ENCODE measurements at places on chromosomes 16 and 17.

GRCh38 chr17:70318051-70318450 is 148.7 kb downstream of the KCNJ2 start:
- DNase-seq: no peak

GRCh38 chr17:76449126-76449525 is 3.8 kb downstream of the UBE2O start:
- no peak for DNase-seq

- peak; percentile 30 for DNase-seq
Observed at GRCh38 chr16:66551348-66551759, 1.0 kb upstream of the CKLF start.

- DNase-seq: no peak
Observed at GRCh38 chr17:73205459-73205961, 12.7 kb downstream of the COG1 start.

GRCh38 chr17:43860077-43860725 is 13.2 kb downstream of the CD300LG start:
- no peak for DNase-seq

DNA sequence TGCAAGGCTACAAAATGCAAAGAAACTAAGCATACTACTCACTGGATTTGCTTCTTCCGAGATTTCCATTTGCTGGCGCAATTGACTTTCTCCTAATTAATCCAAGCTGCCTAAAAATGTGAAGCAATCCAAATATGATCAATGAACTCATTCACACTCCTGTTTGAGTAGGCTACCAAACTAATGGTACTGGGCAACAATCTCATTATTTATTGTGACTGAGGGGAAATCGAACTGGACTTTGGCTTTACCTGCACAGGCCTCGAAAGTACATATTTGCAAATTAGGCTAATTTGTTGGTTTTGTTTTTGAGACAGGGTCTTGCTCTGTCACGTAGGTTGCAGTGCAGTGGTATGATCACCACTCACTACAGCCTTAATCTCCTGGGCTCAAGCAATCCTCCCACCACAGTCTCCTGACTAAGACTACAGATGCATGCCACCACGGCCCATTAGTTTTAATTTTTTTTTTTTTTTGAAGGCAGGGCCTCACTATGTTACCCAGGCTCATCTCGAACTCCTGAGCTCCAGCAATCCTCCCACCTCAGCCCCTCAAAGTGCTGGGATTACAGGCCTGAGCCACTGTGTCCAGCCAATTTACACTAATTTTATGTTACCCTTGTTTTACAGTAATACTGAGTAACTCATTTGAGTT is 2.6 kb downstream of the ERI2 start:
- no peak for DNase-seq

DNA sequence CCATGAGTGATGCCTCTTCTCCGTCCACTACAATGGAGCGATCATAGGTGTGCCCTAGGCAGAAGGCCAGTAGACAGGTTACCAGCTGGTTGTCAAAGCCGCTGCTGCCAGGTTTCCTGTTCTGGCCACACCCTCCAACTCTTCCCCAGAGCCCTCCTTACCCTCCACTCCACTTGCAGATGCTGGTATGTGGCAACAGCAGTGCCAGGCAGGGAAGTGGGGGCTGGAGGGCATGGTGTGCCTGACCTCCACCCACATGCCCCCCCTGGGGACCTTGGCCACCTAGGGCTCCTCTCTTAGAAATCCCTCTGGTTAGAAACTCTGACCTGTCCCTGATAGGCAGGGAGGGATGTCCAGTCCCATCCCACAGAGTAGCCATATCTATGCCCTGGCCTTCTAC is 1.5 kb downstream of the RRAD start:
- no peak for DNase-seq

DNA sequence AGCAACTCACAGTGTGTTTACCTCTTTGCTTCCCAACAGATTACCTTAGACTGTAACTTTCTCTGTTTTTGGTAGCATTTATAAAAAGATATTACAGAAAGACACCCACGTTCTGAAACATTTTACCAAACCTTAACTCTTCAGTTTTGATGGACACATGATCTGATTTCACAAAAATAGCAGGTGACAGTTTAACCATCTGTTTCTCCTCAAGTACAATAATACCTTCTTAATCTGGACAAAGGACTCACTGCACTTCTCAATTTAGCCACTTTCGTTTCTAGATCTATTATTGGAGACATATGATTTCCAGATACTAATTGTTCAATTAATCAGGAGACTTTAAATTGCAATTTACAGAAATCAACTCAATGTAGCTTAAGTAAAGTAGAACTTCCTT is 703.8 kb upstream of the KIF2B start:
- no peak for DNase-seq

GRCh38 chr16:70692130-70692872 is 6.4 kb upstream of the MTSS2 start:
- no peak for DNase-seq

DNA sequence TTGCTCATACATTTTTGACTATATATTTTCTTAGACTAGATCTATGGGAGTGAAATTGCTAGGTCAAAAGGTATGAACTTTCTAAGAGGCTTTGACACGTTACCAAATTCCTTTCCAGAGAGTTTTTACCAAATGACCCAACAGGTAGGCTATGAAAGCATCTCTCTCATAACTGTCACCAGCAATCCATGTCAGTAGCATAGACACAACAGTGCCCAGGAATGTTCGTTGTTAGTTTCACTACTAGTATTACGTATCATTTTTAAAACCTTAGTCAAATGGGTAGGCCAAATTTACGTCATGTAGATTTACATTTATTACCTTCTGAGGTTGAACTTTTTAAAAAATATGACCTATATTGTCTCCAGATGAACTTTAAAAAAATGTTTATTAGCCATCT is 66.8 kb downstream of the MARCHF10 start:
- no peak for DNase-seq

DNA sequence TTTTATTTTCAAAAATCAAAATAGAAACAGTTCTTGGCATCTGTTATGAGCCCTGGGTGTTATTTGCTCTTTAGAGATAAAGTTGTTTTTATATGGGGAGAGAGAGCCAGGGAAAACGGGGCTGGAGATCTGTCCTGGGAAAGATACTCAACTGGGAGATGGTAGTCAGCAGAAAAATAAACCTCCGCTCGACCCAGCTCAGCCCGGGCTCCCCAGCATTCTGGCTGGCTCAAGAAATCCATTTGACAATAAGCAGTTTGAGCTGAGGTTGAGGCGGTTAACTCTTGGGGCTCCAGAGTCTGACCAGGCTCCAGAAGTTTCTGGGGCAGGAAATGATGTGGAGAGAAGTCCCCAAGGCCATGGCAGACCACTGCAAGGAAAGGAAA is 151.9 kb downstream of the IRX5 start:
- no peak for DNase-seq

DNA sequence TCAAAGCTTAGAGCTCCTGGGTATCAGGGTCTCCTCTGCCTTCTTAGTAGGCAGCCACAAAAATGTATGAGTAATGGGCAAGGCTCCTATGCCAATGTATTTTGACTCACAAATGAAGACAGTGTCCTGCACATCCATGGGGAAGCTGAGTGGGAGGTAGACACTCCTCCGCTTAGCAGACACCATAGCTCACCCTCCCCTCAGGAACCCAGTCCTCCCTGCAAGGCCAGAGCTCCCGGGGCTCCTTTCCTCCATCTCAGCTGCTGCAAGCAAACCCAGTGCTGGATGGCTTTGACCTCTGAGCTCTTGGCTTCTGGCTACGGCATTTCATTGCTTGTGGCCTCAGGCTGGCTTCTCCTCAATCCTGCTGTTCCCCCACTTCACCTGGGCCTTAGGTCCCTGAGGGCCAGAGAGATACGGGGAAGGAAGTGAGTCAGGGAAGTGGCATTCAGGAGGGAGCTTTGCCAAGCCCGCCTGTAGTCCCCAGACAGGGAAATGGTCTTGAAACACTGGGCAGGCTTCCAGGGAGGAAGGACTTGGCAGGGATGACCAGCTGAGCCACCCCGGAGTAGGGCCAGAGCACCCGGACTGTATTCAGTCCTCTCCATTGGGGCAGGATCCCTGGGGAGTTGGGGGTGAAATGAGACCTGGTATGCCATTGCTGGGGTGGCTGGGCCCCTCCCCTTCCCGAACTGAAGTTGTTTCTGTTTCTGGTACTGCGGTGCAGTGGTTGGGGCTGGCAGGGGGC is 4.5 kb downstream of the ABCC3 start:
- no peak for DNase-seq

- no peak for DNase-seq
Observed at GRCh38 chr16:49854188-49854795, 1.6 kb downstream of the ZNF423 start.

DNA sequence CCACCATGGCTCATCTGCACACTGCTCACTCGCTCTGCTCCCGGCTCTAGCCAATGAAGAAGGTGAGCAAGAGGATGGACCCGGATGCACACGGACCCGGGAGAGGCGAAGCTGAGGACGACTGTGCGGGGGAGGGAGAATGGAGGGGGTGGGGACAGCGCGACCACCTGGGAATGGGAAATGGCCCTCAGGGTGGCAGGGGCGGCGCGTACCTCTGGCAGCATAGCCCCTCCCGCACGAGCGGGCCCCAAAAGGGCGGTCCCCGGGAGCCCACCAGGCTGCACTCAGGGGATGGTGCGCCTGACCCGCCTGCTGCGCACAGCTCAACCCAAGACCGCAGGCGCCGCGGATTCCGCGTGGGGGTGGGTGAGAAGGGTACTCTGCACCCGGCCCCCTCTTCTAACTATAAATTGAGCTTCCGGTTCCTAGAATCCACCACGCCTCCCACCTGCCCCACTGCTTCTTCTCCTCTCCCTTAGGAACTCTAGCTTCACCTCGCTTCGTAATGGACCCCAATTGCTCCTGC is 6.1 kb downstream of the MT1H start:
- no peak for DNase-seq

GRCh38 chr16:12796498-12796897 is 7.2 kb downstream of the CPPED1 start:
- no peak for DNase-seq

DNA sequence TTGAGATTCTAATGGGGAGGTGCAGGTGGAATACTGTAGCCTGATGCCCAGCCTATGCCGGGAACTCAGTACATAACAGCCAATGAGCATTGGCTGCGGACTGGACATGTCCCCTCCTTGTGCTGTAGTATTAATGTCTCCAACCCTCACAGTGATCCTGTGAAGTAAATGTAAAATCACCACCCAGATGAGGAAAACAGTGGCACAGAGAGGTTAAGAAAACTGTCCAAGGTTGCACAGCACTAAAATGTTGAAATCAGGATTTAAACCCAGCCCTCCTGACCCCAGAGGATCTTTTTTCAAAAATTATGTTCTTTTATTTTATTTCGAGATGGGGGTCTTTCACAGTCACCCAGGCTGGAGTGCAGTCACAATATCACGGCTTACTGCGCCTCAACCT is 7.9 kb downstream of the NLRC5 start:
- DNase-seq: no peak

DNA sequence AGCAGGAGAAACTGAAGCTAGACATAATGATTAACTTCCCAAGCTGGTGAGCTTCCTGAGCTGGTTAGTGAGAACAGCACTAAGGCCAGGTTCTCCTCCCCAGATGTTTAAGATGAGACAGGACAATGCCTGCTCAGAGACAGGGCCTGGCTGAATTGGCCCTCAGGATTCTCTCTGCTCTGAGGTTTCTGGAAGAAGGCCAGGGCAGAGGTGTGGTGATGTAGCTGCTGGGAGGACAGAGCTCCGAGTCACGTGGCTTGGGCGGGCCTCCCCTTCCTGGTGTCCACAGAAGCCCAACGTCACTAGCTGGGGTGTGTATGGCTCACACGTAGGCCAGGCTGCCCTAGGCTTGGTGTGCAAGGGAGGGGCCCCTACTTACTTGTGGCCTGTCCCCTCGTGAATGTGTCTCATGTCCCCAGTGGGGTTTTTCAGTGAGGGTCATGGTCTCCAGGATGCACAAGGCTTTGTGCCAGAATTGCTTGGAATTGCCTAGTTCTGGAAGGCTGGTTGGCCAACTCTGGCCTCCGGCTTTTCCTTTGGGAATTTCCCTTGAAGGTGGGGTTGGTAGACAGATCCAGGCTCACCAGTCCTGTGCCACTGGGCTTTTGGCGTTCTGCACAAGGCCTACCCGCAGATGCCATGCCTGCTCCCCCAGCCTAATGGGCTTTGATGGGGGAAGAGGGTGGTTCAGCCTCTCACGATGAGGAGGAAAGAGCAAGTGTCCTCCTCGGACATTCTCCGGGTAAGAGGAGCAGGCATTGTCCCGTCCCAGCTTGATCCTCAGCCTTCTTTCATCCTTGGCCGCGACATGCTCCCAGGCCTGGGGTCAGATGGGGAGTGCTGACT is 3.4 kb downstream of the NOD2 start:
- no peak for DNase-seq
